Activated effector memory CD4-positive, alpha-beta T cell treated with anti-CD3 and anti-CD28 coated beads, Interleukin-2, amount 50 U/mL, for 16 hours (primary cell): ENCODE measurements at places on chromosomes 13 and 19.

DNA sequence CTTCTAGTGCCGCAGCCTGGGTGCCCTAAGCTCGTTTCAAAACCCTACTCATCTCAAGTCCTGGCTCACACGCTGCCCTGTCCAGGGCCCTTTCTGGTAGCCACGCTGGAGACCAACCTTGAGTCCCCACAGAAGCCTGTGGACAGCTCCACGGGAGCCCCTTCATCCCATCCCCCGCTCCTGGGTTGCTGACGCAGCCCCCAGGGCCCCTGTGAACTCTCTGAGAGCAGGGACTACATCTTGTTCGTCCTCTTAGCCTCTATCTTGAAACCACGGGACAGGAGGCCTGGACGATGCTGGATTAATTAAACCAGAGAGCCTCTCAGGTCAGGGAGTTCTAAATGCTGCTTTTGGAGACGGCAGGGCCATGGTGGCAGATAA, 7.4 kb downstream of the MLLT1 start:
- DNase-seq = peak; percentile 50

GRCh38 chr13:45393941-45394570, 24.1 kb downstream of the SLC25A30 start:
- peak; percentile 67 for DNase-seq

DNA sequence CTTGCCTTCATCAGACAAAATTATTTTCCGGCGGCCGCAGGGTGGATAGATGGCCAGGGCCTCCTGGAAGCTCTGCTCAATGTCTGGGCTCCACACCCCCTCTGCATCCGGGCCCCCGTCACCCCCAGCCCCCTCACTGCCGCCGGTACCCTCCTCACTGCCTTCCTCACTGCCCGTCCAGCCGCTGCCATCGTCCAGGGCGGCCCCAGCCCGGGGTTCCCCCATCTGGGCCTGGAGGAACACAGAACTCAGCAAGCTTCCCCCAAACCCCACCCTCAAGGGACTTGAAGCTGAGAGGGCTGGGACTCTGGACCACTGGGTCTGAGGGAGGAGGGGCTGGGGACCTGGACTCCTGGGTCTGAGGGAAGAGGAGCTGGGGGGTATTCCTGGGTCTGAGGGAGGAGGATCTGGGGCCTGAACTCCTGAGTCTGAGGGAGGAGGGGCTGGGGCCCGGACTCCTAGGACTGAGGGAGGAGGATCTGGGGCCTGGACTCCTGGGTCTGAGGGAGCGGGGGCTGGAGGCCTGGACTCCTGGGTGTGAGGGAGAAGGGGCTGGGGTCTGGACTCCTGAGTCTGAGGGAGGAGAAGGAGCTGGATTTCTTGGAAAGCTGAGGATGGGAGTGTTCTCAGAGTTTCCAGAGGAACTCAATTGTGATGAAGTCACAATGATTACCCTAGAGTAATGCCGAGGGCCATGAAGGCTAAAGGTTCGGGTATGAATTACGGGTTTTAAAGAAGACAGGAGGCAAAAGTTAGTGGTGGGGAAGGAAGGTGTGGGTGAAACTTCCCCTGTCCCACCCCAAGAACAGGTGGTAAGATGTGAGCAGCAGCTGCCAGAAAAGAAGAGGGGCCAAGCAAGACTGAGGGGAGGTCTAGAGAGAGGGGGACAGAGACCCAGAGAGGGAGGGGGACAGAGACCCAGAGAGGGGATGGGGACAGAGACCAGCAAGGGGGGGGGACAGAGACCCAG, 2.1 kb downstream of the TEAD2 start:
- no peak for DNase-seq

- DNase-seq = peak; percentile 52
Observed at GRCh38 chr19:37979547-37980082, 72.6 kb downstream of the SIPA1L3 start.

DNA sequence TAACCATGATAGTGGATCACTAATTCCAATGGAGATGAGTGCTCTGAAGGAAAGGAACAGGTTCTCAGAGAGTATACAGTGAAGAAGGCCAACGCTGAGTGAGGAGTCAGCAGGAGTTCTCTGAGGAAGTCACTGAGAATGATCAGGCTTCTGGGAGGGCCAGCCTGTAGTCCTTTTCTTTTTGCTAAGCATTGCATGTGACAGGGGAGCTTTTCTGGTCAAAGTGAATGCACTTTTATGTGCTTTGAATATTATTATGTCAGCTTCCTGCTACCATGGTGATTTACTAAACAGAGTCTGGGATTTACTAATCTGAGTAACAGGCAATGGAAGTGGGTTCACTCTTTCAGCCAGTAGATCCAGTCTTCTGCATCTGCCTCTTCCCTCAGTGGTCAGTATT, 81.1 kb upstream of the SERP2 start:
- no peak for DNase-seq

DNA sequence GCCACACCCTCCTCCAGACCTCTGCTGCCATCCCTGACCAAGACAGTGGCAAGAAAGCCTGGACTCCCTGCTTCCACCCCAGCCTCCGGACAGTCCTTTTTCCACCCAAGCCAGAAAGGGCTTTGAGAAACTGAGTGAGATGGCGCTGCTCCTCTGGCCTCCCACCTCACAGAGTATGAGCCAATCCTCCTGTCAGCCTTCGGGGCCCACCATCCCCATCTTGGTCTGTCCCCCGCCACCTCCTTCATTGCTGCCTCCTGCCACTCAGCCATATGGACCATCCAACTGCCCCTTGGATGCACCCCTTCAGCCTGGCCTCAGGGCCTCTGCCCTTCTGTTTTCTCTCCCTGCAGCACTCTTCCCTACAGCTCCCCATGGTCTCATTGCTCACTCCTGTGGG, 125.7 kb downstream of the CRYL1 start:
- DNase-seq = no peak

GRCh38 chr13:111184458-111185401, 69.6 kb downstream of the ARHGEF7 start:
- peak; percentile 71 for DNase-seq

- no peak for DNase-seq
Observed at GRCh38 chr13:25267715-25268114, 19.6 kb downstream of the MTMR6 start.

GRCh38 chr13:49925881-49926418, 10.2 kb downstream of the SPRYD7 start:
- no peak for DNase-seq
